ENCODE measurements at places on chromosomes 4 and X. TPM values are rescaled to one million over a fixed set of nuclear protein-coding genes. Genes with fewer than 3 reads are reported as not detected.

The AFM gene
- total RNA-seq = not detected

The CENPI gene
- 4.3 TPM for total RNA-seq

The FGA gene
- not detected for total RNA-seq

The SPARCL1 gene
- total RNA-seq = not detected
